ENCODE measurements at places on chromosomes 11 and 22. TPM values are rescaled to one million over a fixed set of nuclear protein-coding genes. Genes with fewer than 3 reads are reported as not detected.
A peak's percentile ranks its signal among the peaks of the same experiment; 100 is the strongest.

GRCh38 chr11:116044520-116044919 is 540.3 kb upstream of the CADM1 start:
- no peak for DNase-seq
- peaks cover 13% of the 10 kb centered on the region for H3K4me1 ChIP-seq
- H3K27me3 ChIP-seq: no peaks in the 10 kb centered on the region
- H3K27ac ChIP-seq: no peak overlapping the region
- H3K4me3 ChIP-seq: no peak overlapping the region
- no peaks in the 10 kb centered on the region for H3K36me3 ChIP-seq

GRCh38 chr22:42111798-42112197 is 18.8 kb downstream of the CYP2D6 start:
- H3K27ac ChIP-seq: no peak overlapping the region
- H3K4me3 ChIP-seq: no peak overlapping the region
- H3K27me3 ChIP-seq: peaks cover 19% of the 10 kb centered on the region
- DNase-seq: no peak
- H3K4me1 ChIP-seq: peaks cover 15% of the 10 kb centered on the region

GRCh38 chr11:116348226-116348625 is 424.6 kb downstream of the BUD13 start:
- no peaks in the 10 kb centered on the region for H3K36me3 ChIP-seq
- no peak overlapping the region for H3K4me3 ChIP-seq
- H3K4me1 ChIP-seq: peaks cover 9% of the 10 kb centered on the region

DNA sequence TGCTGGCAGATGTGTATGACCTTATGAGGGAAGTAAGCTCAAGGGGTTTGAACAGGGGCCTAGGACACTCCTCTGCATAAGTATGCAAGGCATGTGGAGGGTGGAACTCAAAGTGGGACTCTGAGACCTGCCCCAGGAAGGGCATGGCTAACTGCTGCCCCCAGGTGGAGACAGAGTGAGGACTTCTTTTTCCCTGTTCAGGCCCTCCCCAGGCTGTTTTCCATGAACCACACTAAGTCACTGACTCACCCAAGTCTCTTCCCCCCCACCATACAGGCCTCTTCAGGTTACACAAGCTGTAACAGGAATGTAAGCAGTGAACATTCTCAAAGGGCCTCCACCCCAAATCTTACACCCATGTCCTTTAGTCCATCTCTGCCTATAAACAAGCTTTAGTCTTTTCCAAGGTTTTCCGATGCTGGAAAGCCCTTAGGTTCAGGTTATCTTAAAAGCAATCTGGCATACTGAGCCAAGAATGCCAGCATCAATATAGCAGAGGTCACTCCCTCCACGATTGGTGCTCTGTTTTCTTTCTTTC is 13.1 kb downstream of the EEF1G start:
- H3K4me3 ChIP-seq: no peak overlapping the region
- DNase-seq: peak; percentile 91
- no peaks in the 10 kb centered on the region for H3K27me3 ChIP-seq

DNA sequence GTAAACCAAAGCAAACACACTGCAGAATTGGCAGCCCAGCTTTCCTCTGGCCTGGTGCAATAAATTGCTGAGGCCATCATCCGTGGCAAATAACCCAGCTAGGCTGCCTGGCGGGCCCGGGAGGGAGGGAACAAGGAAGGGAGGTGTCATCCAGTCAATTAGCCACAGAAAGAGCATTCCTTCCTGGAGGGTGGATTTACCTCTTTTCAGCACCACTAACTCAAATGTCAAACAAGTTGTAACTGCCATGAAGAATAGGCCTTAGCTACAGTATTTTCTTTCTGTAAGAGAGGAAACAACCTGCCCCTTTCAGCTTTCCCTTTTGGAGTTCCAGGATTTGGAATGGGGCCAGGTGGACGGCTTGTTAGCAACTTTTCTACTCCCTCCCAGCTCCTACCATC is 163.8 kb upstream of the BDNF start:
- H3K4me1 ChIP-seq: peaks cover 14% of the 10 kb centered on the region
- H3K27ac ChIP-seq: no peak overlapping the region
- no peaks in the 10 kb centered on the region for H3K27me3 ChIP-seq
- H3K4me3 ChIP-seq: no peak overlapping the region
- no peaks in the 10 kb centered on the region for H3K36me3 ChIP-seq

DNA sequence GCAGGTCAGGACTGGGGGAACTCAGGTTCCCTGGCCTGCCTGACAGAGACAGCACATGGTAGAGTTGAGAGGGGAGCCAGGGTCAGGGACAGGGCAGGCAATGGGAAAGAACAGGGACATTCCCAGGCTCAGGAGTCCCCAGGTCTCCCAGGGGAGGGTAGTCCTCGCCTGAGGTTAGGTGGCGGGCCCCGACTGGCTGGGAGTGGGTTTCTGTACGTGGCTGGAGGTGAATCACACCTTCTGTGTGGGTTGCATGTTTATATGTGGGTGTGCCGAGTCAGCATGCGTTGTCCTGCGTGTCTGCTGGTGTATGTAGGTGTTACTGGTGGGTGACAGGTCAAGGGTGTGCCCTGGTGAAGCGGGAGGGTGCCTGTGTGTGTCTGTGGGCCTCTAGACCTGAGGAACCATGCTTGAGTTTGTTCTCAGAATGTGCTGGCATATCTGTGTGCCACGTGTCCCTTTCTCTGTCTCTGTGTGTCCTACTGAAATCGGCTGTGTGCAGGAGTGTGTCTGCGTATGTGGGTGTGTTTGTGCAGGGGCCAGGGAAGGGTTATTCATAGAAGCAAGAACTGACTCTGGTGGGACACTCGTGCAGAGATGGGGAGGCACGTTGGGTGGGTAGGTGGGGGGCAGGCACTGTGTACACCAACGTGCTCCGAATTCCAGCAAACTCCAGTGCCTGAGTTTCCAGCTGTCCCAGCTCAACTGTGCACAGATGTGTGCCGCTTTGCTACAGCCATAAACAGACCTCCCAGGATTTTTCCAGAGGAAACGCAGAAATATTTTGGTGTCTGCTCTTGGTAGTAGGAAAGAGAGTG is 23.8 kb upstream of the OAF start:
- H3K36me3 ChIP-seq: no peaks in the 10 kb centered on the region
- H3K4me1 ChIP-seq: peaks cover 39% of the 10 kb centered on the region
- DNase-seq: no peak
- H3K4me3 ChIP-seq: no peak overlapping the region
- H3K27me3 ChIP-seq: peaks cover 23% of the 10 kb centered on the region

DNA sequence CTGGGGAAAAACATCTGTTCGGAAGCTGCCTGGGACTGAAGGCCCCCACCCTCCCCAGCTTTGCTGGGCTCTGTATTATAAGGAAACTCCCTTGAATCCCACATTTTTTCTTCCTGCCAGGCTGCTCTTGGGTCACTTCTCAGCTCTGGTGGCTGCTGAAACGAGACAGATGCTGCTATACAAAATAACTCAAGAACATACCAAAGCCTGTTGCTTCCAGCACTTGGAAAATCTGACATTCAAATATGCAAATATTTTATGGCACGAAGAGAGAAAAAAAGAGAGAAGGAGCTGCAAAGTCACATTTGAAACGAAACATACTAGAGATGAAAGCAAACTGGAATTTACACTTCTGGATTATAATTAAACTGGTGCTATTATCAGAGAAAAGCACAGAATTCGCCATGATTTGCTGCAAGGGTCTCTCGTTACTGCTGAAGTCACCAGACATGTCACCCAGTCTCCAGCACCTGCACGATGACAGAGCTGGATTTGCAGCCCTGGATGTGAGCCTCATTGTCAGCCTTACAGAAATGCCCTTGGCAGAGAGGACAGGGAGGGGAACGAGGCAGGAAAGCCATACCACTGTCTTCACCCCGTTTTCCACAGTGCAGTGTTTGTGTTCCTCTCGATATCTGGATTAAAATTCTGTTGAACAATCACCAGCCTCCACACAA is 47.9 kb upstream of the IGSF9B start:
- H3K4me3 ChIP-seq: no peak overlapping the region
- H3K36me3 ChIP-seq: no peaks in the 10 kb centered on the region
- DNase-seq: no peak
- no peaks in the 10 kb centered on the region for H3K27me3 ChIP-seq
- no peaks in the 10 kb centered on the region for H3K4me1 ChIP-seq

KRTAP5-11 gene
- not detected for total RNA-seq

PEX26 gene
- total RNA-seq: 22.9 TPM
